Activated T-cell treated with anti-CD3 and anti-CD28 coated beads, Interleukin-2, amount 50 U/mL, for 48 hours (primary cell): ENCODE measurements at places on chromosomes 3 and 15.
A peak's percentile ranks its signal among the peaks of the same experiment; 100 is the strongest.

DNA sequence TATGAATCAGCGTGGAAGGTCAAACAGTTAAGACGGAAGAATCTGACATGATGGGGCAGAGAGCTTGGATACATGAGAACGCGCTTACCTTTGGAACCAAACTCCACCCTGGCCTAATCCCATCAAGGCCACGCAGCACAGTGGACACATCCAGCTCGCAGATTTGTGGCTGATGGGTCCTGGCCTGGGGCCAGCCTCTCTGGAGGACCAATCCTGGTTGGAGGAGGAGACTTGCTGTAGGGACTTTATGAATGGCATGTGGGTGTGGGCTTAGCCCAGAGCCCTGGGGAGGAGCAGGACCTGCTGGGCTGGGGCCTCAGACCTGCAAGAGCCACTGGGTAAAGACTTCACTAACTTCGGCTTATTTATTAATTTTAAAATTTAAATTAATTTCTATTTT, 73.4 kb upstream of the ANKRD34C start:
- DNase-seq, result no peak

DNA sequence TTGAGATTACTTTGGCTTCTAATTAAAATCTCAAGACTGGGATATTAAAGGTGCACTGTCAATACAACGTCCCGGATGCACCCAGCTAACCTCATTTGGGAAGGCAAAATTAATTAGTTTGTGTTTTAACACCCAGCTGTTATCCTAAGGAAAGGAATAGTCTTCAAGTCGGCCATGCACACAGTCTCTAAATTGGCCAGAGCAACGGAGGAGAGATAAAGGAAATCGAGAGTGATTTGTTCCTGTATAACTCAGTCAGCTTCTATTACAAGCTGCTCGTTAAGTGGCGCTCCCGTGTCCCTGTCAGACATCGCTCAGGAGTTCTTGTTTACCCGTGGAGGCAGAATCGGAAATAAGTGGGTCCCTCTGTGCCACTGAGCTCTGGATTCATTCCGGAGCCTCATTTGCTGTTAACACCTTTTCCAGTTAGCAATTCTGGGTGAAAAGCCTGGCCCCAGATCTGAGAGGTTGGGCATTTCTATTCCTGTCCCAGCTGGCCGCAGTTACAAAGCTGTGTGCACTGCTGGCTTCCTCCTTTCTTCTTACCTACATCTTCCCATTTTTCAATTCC, 63.9 kb downstream of the ST8SIA2 start:
- no peak for DNase-seq

GRCh38 chr3:141553055-141553454, 66.2 kb downstream of the RASA2 start:
- no peak for DNase-seq

DNA sequence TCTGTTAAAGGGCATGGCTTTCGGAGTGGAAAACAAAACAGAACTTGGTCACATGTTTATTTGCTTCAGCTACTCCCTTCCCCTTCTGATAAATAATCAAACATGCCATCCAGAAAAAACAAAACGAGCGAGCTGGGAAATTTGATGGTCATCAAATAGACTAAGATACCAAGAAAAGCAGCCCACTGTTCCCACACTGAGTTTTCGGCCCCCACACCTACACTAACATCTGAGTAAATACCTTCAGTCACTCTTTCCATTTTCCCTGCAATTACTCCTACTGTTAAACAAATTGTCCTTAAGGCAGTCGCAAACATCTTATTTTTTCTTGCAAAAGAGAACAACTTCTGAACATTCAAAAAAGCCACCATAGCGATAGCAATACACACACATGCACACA, 454.6 kb downstream of the FOXP1 start:
- DNase-seq, result no peak

- DNase-seq, result no peak
Observed at GRCh38 chr15:37837276-37837675, 97.2 kb upstream of the TMCO5A start.

DNA sequence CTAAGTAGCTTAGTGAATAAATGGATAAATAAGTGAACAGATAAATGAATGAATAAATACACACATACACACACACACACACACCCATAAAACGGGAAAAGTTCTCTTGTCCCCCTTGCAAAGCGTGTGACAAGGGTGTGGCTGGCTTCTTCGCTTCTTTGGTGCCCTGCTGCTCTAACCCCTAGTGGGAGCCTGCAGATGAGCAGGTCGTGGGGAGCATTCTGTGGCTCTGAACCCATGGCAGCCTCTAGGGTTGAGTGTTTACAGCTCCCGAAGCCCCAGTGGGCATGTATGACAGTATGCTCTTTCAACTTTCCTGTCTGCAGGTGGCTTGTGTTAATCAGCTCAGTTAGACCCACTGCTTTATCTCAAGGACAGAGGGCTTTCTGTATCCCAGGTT, 582.3 kb downstream of the EDEM1 start:
- no peak for DNase-seq

GRCh38 chr15:58307313-58307961, 124.4 kb upstream of the LIPC start:
- no peak for DNase-seq

DNA sequence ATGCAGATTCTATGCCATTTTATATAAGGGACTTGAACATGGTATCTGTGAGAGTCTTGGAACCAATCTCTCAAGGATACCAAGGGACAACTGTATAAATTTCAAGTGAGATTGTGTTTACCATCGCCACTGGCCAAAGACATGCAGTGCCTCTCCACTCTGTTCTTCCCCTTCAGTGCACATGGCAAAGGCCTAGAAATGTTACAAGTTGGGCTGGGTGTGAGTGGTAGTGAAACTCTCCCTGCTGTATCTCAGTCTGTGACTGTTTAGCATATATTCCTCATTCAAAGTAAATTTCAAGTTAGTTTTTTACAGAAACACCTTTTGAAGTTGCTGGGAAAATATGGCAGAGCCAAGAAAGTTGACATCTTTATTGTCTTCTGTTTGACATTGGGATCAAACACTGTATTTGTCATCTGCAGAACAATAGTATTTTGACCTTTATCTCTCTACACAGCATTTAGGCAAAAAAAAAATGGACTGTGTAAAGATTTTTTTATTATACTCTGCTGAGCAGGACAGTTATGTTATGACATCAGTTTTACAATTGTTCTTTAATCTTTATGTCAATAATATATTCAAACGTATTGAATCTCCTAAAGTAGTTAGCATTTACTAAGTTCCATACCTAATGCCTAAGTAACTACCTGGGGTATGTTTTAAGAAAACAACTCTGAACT, 101.4 kb downstream of the CCNL1 start:
- DNase-seq, result no peak

DNA sequence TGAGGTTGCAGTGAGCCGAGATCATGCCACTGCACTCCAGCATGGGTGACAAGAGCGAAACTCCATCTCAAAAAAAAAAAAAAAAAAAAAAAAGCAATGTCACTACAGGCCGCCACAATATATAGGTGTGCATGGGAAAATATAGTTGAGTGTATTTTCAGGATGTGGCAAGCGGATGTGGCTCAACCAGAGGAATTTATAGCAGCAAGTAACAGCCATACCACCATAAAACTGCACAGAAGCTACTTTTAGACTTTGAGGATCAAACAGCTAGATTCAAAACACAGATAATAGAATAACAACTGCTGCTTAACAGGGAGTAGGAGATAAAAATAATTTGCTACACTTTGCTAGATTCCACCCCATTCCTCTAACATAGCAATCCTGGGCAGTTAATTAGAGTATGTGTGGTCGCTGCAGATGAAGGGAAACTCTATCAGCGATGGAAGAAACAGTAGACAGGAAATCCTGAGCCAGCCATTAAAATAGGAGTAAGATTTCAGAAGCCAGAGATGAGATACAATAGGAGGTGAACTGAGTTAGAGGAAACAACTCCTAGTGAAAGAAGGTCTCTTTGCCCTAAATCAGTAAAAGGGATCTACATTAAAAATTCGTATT, 318.7 kb upstream of the STT3B start:
- DNase-seq, result no peak

- DNase-seq, result no peak
Observed at GRCh38 chr15:78507831-78508160, 419 bp downstream of the HYKK start.

DNA sequence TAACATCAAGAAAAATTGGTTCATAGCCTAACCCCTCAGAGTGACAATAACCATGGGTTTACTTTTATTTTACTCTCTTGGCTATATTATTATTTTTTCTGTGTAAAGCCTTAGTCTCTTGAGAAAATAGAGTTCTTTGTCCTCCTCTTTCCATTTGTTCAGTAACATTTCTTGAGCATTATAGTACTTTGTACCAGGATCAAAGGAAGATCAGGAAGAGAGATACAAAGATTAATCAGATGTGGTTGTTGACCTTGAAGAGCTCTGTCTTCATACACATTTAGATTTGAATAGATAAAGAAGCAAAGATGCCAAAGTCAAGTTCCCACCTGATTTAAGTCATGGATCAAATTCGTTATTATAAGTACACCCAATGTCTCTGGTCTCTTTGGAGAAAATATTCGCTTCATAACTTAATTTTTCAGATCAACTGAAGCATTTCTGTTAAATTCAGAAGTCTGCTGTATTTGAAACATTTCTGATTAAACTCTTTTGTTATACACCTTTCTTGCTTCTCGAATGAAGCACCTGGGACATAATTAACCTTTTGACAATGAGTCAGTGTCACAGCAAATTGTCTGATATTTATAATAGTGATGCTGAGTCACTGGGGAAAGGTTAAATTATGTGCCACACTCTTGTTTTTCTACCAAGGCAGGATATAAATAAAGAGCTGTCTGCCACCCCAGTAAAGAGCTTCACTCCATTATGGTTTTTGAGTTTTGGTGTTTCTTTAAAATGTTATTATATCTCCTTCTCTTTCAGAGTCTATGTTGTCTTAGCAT, 100.2 kb downstream of the GHSR start:
- DNase-seq, result no peak

DNA sequence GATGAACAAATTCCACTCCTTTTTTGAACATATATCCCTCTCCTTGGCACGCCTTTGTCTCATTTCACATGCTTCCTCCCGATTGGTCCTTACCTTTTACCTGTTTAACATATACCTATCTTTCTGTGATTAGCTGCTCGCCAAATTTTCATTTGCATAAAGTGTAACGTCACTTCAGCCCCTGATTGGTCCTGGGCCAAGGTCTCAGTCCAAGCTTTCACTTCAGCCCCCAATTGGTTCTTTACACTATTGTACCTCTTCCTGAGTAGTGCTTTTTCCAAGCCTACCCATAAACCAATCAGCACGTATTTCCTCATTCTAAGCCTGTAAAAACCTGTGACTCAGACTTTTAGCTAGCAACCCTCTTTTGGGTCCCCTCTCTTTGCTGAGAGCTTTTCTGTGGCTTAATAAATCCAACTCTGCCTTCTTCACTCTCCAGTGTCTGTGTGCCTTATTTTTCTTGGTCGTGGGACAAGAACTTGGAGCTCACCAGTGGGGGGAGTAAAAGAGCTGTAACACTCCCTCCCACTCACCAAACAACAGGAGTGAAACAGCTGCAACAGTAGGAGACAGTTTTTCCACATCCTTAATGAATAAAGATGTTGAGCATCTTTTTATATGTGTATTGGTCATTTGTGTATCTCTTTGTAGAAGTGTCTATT, 584 bp upstream of the XCR1 start:
- DNase-seq, result no peak

DNA sequence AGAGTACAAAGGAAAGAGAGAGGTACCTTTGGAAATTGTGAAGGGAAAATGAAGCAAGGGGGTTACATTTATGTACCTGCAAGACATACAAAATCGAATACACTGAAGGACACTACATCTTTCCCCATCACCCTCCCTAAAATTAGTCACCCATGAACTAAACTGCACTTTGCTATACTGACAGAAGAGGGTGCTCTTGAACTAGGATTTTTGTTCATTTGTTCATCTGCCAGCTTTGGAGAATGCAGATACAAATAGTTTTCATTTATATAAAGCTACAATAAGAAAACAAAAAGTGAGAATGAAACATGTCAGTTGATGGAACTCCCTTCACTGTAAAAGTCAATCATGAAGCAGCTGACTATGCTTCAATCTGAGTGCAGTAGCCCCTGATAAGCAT, 55.7 kb downstream of the PCCB start:
- no peak for DNase-seq

DNA sequence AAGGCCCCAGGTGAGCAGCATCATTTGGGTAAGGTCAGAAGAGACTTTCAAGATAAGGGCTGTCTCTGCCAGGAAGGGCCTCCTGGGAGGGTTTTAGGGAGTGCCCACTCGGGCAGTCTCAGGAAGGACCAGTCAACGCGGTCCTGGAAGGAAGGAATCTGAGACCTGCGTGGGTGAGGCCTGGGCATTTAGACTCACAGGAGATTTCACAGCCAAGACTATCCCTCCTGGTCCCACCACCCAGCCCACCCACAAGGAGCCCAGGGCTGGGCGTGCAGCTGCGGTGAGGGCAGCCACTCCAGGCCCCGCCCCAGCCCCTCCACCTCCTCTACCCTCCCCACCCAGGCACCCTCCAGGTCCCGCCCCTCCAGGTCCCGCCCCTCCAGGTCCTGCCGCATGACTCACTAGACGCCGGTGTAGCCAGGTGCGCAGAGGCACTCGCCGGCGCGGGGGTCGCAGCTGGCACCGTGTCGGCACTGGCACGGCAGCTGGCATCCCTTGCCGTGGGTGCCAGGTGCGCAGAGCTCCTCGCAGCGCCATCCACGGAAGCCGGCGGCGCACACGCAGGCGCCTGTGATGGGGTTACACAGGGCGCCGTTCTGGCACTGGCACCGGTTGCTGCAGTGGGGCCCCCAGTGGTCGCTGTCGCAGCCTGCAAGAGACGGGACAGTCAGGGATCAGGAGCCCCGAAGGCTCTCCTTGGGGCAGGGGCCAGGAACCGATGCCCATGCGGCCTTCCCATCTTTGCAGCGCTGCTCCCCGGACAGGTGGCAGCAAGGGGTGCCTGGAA, 112.7 kb downstream of the RAB11A start:
- DNase-seq, result peak; percentile 65

DNA sequence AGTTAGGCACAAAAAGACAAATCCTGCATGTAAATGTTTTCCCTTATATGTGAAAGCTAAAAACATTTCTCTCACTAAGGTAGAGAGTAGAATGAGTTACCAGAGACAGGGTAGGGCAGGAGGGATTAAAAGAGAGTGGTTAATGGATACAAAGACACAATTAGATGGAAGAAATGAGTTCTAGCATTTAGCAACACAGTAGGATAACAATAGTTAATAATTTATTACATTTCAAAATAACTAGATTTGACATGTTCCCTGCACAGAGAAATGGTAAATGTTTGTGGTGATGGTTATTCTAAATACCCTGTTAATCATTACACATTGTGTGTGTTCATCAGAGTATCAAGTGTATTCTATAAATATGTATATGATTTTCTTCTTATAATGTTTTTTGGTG, 1400.7 kb downstream of the OTOL1 start:
- no peak for DNase-seq

DNA sequence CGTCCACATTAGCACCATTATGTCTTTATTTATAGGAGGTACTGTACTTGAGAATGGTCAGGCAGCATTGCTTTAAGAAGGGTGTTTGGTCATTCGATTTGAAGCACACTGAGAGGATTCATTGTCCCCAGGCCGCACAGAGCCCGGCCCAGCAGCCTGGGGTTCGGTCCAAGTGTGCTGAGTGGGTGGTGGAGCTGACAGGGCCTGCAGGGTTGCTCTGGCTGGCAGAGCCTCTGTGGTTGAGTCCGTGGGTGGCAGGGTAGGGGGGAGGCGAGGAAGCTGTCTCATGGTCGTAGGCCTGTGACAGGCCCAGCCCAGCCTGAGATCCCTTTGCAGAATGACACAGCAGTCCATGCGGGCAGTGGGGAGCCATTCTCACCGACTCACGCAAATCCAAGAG, 227.7 kb upstream of the TOPAZ1 start:
- DNase-seq, result no peak

- DNase-seq, result no peak
Observed at GRCh38 chr3:98508582-98508981, 11.1 kb downstream of the OR5K2 start.

GRCh38 chr15:77354063-77354462, 65.8 kb downstream of the PEAK1 start:
- DNase-seq, result no peak
